Posterior vena cava (tissue), 2 donors: ENCODE measurements at places on chromosomes 11 and 22.

GRCh38 chr11:72002841-72003775, 4.4 kb downstream of the IL18BP start:
- no peak for DNase-seq

DNA sequence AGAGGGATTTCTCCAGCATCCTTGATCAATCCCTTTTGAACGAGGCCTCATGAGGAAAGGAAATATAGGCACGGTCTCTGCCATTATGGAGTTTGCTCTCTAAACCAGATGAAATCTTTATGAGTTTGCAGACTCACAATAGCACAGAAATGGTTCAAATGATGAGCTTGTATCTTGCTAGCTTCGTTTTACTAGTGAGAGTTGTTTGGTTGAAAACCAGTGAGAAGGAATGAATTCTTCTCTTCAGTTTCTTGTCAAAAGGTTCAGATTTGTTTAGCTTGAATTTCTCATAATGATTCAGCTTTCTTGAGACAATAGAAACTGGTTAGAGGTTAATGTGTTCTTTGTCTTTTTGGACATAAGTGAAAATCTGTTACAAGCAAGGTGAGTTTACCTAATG, 92.7 kb downstream of the ZBTB16 start:
- no peak for DNase-seq

DNA sequence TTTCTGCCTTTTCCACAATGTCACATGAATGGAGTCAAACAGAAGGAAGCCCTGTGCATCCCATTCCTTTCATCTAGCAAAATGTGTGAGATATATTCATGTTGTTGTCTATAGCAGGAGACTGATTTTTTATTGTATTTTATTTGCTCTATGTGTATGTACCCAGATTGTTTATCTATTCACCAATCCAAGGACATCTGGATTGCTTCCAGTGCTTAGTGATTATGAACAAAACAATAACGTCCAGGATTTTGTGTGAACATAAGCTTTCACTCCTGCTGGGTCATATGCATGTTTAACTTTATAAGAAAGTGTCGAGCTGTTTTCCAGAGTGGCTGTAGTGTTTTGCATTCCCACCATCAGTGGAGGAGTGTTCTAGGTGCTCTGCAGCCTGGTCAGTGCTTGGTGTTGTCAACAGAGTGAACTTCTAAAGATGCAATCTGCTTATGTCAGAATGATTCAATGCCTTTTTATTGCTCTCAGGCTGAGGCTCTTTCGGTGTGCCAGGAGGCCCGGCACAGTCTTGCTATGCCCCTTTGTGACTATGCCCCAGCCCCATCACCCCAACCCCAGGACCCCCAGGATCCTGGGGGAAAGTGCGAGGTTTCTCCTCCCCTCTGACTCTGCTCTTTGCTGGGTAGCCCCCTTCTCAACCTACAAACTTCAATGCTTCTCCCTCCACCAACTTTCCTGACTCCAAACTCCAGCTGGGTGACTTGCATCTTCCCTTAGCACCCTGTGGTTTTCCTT, 19.9 kb upstream of the SYT13 start:
- DNase-seq, result no peak

GRCh38 chr11:30990625-30991296, 378.8 kb downstream of the DCDC1 start:
- no peak for DNase-seq

- DNase-seq, result no peak
Measured at GRCh38 chr11:112113539-112114457, 27.1 kb downstream of the SDHD start.

GRCh38 chr22:37080838-37081237, 28.7 kb downstream of the TMPRSS6 start:
- no peak for DNase-seq

DNA sequence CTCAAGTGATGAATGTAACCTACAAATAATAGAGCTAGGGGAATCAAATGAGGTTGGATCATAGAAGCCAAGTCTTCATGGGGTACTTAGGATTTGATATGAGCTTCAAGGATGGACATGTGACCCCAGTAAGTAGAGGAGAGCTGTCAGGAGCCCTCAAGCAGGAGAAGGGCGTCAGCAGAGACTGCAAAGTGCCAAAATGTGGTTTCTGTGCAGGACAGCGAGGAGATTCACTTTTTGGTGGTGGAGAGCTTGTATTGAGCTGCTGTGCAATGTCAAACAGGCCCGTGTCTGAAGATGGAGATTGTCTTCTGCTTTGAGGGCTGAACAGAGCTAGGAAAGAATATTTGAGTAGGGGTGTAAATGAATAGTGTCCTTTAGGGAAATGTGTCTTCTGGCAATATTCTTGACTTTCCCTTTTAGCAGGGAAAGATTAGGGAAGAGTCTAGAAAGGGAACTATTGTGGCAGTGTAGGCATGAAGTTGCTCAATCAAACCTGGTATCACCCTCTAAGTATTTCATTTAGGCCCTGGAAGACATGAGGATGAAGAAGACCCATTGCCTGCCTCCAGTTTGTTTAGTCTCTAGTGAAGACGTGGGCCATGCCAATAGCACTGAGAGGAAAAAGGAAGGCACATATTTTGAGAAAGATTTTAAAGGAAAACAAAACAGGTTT, 31.2 kb upstream of the SORL1-AS1 start:
- DNase-seq, result no peak

DNA sequence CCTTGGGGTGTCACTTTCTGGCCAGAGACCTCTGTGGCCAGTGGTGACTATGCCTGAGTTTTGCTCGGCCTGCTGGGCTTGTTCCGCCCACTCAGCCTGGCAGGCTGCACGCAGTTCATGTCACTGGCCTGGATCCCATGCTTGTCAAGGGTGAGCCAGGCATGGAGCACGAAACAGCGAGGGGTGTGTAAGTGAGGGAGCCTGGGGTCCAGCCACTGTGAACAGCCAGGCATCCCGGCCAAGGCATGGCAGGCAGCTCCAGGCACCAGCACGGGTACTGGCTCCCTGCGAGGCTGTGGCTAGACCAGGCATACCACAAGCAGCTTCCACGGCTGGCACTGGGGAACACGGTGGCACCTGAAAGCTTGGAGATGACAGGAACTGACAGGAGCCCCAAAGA, 214.3 kb downstream of the LRRC4C start:
- peak; percentile 67 for DNase-seq
